ENCODE measurements at places on chromosomes 11 and 22. TPM values are rescaled to one million over a fixed set of nuclear protein-coding genes. Genes with fewer than 3 reads are reported as not detected.

The ENTHD1 gene
- total RNA-seq: not detected

The CALCA gene
- not detected for total RNA-seq

The FOLR3 gene
- 3.4 TPM for total RNA-seq

The UNC93B1 gene
- total RNA-seq: 31.8 TPM

The ZNF215 gene
- total RNA-seq: 3.8 TPM

The IL18BP gene
- 2.5 TPM for total RNA-seq

The SAA1 gene
- total RNA-seq: not detected
